ENCODE measurements at places on chromosomes 1 and 21.

- no peak for DNase-seq
Observed at GRCh38 chr1:47411436-47411835, 4.6 kb upstream of the FOXE3 start.

- no peak for DNase-seq
Observed at GRCh38 chr1:3074800-3075199, 5.8 kb downstream of the PRDM16 start.

DNA sequence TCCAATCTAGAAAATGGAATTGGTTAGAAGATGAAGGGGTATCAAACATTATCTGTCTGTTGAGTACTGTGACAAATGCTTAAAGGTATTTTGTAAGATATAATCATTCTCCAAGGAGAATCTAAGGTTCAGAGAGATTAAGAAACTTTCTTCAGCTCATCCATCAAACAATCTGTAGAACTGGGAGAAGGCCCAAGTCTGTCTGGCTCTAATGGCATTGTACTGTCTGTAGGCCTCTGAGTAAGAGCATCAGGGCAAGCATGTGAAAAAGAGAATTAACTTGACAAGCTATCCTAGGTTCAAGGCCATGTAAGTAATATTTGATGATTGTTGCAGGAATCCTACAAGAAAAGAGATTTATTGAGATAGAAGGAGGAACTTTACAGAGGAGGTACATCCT lies 5.3 kb upstream of the FGGY start:
- no peak for DNase-seq

DNA sequence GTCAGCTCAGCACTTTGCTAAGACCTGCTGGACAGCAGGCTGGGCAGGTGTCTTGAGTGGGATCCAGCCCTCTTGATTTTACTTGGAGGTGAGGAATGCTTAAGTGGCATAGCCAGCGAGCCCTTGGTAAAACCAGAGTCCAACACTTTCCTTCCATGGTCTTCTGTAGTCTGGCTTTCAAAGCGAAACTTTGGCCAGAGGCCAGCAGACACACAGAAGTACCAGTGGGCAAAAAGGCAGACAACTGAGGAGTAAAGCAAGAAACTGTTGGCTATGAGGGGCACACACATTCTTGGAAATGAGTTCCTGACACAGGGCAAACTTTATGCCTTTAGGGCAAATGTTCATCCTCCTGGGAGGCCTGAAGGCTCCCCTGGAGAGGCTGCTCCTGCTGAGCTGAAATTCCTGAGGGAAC lies 281.0 kb upstream of the POU3F1 start:
- DNase-seq = no peak

GRCh38 chr1:119141020-119141424 lies 569 bp upstream of the WARS2 start:
- no peak for DNase-seq

- DNase-seq = no peak
Observed at GRCh38 chr21:43739621-43740435, 20.9 kb downstream of the PDXK start.

GRCh38 chr1:25532970-25533369 lies 10.4 kb upstream of the LDLRAP1 start:
- DNase-seq = no peak

DNA sequence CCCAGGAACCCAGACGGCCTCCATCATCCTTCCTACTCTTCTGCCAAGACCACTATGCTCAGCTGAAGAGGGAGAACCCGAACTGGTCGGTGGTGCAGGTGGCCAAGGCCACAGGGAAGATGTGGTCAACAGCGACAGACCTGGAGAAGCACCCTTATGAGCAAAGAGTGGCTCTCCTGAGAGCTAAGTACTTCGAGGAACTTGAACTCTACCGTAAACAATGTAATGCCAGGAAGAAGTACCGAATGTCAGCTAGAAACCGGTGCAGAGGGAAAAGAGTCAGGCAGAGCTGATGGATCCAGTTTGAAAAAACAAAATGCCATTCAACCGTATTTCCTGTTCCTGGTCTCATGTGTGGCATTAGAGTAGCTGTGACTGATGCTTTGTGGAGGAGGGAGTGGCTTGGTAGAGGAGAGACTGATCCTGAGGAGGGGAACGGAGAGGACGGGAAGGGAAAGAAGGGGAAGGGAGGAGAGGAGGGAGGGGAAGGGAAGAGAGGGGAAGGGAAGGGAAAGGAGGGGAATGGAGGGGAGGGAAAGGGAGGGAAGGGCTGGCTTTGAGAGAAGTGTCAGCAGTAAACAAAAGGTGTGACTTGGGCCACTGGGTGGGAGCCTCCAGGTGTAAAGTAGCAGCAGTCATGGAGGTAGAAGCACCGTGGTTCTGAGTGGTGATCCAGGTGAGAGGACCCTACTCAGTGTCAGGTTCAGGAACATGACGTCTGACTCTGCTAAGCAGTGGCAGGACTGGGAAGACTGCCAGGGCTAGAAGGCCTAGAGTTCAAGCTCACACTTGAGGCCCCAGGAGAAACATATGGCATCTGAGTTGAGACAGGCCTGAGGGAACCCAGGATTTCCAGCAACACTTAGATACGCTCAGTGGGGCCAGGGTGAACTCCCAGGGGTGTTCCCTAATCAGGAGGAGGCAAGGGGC lies 846 bp downstream of the HMGB4 start:
- DNase-seq = no peak

DNA sequence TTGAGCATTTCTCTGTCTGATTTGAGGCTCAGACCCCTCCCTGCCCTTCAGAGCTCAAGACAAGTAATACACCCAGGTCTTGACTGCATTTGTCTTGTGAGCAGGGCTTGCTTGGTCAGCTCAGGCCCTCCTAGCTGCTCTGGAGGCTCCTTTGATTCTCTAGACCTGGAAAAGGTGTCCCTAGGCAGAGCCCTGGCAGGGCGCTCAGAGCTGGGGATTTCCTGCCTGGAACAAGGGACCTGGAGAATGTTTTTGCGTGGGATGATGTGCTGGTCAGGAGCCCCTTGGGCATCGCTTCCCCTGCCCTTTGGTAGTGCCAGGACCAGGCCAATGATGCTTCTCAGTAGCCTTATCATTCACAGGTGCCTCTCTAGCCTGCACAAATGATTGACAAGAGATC lies 4.9 kb upstream of the CCDC28B start:
- no peak for DNase-seq

DNA sequence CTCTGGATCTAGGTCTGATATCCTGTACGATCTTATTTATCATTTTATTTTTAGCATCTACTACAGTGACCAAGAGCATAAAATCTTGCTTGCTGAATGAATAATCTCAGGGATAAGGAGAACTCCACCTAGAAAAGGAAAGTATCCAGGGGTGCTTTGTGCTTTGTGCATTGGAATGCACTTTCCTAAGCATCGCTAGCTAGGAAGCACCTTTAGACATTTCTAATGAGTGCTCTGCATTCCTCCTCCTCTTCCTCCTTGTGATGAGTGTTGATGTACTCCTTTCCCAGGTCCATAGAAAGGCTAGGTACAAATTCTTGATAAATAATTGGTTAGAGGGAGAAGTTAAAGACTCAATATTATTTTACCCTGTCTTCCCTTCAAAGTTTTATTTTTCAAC lies 31.4 kb downstream of the TCEANC2 start:
- no peak for DNase-seq

DNA sequence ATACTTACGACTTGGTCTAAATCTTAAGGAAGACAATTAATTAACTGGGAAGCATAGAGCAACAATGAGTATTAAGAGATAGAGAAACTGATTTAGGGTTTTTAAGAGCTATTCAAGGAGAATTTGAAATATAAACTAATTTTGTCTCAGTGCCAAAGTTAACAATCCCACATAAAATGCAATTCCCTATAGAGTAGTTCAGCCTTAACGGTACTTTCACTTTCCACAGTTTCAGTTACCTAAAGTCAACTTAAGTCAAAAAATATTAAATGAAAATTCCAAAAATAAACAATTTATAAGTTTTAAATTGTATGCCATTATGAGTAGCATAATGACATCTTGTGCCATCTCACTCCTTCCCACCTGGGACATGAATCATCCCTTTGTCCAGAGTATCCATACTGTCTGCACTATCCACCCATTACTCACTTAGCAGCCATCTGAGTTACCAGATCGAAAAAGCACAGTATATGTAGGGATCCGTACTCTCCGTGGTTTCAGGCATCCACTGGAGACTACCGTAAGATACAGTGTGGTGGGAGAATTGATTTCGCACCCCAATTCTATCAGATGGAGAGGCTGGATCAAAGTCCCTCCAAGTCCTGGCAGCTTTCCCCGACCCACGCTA lies 4.8 kb upstream of the SARS1 start:
- no peak for DNase-seq

DNA sequence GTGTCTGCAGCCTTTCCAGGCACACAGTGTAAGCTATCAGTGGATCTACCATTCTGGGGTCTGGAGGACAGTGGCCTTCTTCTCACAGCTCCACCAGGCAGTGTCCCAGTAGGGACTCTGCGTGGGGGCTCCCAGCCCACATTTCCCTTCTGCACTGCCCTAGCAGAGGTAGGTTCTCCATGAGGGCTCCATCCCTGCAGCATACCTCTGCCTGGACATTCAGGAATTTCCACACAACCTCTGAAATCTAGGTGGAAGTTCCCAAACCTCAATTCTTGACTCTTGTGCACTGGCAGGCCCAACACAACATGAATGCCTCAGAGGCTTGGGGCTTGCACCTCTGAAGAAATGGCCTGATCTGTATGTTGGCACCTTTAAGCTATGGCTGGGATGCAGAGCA lies 6.8 kb downstream of the CRYZ start:
- DNase-seq = no peak
